ENCODE measurements at places on chromosomes 16 and 17. TPM values are rescaled to one million over a fixed set of nuclear protein-coding genes. Genes with fewer than 3 reads are reported as not detected.

ZNF469 gene
- total RNA-seq, result 0.80 TPM

KRT24 gene
- total RNA-seq, result not detected

NGFR gene
- total RNA-seq, result 27.8 TPM

FBXL16 gene
- 2.6 TPM for total RNA-seq

HS3ST3A1 gene
- 1.4 TPM for total RNA-seq

SLC5A2 gene
- 0.98 TPM for total RNA-seq

NLRC3 gene
- 1.6 TPM for total RNA-seq

RNF222 gene
- not detected for total RNA-seq

ZSCAN10 gene
- total RNA-seq, result not detected

TNFRSF17 gene
- 0.44 TPM for total RNA-seq

KRTAP4-1 gene
- not detected for total RNA-seq

APOH gene
- total RNA-seq, result not detected

ELOB gene
- total RNA-seq, result 230 TPM

LASP1 gene
- 145 TPM for total RNA-seq

CLEC18A gene
- 0.80 TPM for total RNA-seq

ALOX15B gene
- 38.3 TPM for total RNA-seq

VPS25 gene
- total RNA-seq, result 70.4 TPM

SLC9A5 gene
- 0.96 TPM for total RNA-seq

CDH3 gene
- 39.0 TPM for total RNA-seq

SDR42E2 gene
- not detected for total RNA-seq

C16orf96 gene
- total RNA-seq, result not detected

CRHR1 gene
- 1.6 TPM for total RNA-seq

Data from breast epithelium (tissue), 4 donors.